CD4-positive, alpha-beta T cell treated with Interleukin-15 for 1 hour (primary cell): ENCODE measurements at places on chromosomes 3 and 15.

DNA sequence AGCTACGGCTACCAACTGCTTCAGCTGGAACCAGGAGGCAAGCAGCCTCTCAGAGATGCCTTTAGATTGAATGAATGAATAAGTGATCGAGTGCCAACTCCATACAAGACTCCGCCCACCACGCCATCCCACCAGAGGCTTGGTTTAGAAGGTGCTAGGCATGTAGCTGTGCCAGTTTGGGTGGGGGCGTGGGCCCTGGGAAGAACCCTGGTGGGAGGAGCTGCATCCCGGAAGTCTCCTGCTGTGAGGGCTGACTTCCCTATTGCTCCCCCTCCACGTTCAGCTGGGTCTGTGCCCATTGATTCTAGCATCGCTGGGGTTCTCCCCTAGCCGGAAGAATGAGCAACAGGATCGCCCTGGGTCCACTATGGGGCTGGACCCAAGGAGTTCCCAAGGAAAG is 20.9 kb downstream of the LINGO1 start:
- DNase-seq = no peak

DNA sequence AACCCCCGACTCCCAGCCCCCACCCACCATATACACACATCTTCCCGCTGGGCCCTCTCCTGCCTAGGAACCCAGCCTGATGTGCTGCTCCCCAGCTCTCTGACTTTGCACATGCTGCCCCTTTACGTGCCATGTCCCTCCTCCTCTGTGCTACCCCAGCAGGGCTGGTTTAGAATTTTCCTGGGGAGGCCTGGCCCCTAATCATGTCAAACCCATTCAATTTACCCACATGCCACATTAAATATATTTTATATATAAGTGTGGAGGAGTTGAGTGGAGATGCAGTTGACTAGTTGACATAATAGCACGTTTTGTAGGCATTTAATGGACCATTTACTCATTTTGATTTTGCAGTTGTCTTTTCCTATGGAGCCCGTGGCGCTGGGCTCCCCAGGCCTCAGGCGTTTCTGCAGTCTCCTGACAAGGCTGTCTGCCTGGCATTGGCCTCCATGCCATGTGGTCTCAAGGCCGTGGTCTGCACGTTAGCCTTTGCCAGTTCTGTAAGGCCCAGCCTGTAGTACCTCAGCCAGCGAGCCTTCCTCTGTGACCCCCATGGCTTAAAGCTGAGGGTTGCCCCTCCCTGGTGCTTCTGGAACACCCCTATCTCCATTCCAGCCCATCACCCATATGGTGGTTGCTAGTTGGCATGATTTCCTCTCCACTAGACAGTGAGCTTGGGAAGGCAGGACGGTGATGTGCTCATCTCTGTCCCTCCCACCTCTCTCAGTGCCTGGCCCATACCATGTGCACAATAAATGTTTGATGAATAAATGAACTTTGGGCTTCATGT is 155.8 kb downstream of the TLE3 start:
- DNase-seq = no peak

DNA sequence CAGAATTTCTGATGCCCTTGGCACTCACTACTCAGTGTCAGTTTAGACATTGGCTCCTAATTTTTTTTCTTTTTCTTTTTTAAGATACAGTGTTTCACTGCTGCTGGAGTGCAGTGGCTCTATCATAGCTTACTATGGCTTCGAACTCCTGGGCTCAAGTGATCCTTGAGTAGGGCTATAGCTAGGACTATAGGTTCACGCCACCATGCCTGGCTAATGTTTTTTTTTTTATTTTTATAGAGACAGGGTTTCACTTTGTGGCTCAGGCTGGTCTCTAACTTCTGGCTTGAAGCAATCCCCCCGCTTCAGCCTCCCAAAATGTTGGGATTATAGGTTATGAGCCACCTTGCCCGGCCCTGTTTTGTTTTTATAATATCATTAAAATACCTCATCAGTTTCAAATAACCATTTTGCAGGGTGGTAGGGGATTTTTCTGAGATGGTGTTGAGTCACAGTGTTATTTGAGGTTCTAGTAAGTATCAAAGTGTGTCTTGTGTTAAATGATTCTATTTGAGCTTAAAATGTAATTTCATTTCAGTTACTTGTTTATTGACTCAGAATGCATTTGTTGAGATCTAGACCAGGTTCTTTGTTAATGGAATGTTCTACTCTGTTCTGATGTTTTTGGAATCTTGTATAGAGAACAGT is 7.0 kb downstream of the FNDC3B start:
- DNase-seq = no peak

DNA sequence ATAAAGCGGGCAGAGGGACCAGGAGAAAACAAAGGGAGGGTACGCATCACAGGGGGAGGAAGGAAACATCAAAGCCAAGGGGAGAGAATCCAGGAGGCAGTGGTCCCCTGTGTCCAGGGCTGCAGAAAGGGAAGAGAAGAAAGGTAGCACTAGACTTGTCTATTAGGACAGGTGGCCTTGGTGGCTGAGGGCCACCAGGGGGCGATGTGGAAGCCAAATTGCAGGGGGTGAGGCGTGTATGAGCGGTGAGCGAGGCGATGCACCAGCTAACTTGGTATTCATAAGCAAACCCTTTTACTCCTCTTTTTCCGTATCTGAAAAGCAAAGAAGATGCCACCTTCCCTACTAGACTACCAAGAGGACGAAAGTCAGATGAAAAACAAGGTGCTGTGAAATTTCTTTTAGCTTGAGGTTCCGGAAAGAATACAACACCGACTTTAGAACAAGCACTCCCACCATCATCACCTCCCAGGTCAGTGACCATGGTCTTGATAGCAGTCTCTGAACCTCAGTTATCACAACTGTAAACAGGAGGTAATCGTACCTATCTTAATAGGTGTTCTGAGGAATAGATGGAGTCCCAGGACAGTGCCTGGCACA is 654.4 kb upstream of the ADAMTS9 start:
- DNase-seq = no peak

GRCh38 chr15:69080295-69081248 is 66.1 kb downstream of the NOX5 start:
- DNase-seq = no peak

GRCh38 chr3:79038636-79039035 is 729.2 kb downstream of the ROBO1 start:
- DNase-seq = no peak

GRCh38 chr15:67854358-67854757 is 14.5 kb upstream of the RNU6-1 start:
- no peak for DNase-seq

GRCh38 chr15:62783303-62783957 is 259.1 kb upstream of the TPM1 start:
- no peak for DNase-seq

GRCh38 chr3:165518346-165518745 is 318.9 kb downstream of the BCHE start:
- DNase-seq = no peak

DNA sequence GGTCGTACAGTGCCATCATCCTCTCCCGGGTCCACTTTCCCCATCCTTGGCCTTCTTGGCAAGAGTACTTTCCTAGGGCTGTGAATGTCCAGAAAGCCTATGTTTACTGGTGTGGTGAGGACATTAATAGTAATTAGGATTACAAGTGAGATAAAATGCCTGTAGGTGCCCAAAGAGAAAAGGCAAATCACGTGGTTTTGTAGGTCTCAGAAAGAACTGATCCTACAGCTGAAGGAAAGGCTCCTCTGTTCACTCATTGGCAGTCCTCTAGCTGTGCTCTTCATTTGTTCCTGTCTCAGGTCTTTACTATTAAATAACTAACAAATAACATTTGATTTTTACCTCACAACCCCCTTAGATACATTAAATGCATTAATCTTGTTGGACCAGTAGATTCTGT is 220.1 kb upstream of the CBLB start:
- DNase-seq = no peak

DNA sequence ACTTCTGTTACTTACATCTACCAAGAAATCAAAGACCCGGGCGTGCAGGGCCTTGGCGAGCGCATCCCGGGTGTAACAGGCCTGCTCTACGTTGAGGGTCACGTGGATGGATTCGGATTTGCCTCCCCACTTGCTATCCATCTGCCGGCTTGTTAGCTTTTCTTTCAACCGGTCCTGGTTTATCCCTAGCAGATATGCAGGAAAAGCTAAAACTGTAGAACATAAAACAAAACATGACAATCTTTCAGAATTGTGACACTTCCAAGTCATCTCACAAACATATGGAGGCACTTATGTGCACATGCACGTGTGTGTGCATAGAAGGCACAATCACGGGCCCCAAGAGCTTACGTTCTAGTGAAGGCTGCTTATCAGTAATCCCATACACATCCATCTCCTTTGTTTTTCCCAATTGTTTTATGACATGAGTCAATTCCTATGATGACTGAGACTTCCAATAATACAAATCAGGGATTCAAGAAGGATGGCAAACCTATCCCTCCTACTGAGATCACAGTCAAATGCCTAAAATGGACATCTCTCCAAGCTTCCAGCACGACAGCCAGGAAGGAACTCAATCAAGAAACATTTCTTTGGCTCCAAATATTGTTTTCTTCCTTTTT is 11.3 kb downstream of the LDHAL6B start:
- DNase-seq = no peak

DNA sequence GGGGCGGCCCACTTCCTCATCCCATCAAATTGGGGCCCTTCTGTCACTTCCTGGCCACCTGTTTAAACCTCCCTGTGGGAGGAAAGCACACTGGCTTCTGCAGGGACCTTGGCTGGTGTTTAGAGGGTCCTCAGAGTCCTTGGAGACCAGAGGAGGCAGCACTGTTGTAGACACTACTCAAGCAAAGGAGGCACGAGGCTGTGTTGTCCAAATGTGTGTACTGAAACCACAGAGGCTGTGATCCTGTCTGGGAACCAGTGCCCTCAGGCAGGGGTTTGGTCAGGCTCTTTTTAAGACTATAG is 12.4 kb upstream of the SEC13 start:
- no peak for DNase-seq

- no peak for DNase-seq
These were observed 16.1 kb upstream of the C15orf61 start for GRCh38 chr15:67504796-67505195.

DNA sequence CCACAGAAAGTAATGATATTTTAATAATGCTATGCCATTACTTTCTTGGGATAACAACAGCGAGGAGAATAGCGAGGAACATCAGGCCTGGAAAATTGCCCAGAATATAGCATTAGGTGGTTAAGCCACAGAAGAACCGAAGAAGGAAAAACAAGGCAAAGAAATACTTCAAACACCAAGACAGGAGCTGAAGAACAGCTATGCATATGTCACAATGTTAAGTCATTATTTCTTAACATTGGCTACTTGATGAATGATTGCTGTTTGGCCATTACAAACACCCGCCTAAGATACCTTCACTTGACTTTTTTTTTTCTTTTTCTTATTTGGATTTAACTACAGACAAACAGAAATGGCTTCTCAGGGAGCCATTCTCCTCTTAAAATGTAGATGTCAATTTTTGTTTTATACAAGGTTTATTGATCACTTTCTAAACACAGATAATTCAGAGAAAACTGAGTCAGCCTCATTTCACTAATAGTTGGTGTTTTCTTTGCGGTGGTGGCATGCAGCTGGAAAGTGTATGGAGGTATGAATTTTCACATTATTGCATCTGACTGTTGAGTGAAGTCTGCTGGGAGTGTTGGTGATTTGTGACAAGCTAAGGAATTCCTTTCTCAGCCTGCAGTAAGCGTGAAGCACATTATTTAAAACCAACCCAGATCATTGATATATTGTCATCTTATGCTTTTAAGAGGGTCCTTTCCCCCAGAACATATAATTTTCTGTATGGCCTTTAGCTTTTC is 705.7 kb upstream of the NR2F2 start:
- DNase-seq = no peak

DNA sequence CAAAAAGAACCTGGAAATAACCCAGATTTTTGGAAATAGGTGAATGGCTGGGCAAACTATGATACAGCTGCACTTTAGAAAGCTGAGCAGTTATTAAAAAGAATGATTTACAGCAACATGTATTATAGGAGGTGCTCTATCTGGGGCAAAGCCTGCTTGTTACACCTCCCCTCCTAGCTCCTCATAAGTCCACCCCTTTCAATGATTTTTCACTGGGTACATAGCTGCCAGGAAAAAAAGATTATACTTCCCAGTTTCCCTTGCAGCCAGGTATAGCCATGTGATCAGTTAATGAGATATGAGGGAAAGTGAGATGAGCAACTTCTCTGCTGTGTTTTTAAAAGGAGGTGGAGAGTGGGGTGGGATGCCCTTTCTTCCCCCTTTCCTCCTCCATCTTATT is 97.7 kb downstream of the CHST2 start:
- DNase-seq = no peak

DNA sequence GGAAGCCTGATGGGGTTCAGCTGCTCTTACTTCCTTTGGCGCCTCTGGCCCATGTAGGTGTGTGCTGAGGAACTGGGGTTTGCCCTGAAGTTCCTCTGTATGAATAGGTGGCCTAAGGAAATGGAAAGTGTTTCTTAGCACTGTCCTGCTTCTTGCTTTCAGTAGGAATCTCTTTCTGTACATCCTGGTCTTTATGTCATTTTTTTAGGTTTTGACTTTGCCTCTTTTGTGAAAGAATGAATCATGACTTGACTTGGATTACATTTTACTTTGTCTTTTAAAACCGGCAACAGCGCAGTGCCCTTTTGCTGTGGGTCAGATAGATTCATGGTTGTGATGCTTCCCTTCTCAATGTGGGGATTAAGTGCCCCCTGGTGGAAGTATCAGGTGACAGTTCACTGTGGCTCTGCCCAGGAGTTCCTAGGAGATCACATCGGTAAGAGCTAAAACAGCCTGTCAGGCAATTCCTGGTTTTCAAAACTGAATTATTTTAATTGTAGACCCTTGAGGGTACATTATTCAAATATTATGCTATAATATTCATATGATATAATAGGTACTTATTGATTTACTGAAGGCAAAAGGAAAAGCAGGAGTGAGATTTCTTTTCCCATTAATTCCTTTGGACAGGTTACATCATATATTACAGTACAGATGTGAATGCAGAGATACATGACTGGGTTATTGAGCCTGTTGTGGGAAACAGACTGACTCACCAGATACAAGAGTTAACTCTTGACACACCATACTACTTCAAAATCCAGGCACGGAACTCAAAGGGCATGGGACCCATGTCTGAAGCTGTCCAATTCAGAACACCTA is 95.4 kb downstream of the HCN4 start:
- DNase-seq = peak; percentile 23

GRCh38 chr3:169772305-169772896 is 795 bp upstream of the MYNN start:
- DNase-seq = peak; percentile 72
